Hematopoietic multipotent progenitor cell treated with erythropoietin and hydrocortisone succinate and interleukin-3 and kit ligand, for 15 days (in vitro differentiated cells): ENCODE measurements at places on chromosomes 2 and 18.

DNA sequence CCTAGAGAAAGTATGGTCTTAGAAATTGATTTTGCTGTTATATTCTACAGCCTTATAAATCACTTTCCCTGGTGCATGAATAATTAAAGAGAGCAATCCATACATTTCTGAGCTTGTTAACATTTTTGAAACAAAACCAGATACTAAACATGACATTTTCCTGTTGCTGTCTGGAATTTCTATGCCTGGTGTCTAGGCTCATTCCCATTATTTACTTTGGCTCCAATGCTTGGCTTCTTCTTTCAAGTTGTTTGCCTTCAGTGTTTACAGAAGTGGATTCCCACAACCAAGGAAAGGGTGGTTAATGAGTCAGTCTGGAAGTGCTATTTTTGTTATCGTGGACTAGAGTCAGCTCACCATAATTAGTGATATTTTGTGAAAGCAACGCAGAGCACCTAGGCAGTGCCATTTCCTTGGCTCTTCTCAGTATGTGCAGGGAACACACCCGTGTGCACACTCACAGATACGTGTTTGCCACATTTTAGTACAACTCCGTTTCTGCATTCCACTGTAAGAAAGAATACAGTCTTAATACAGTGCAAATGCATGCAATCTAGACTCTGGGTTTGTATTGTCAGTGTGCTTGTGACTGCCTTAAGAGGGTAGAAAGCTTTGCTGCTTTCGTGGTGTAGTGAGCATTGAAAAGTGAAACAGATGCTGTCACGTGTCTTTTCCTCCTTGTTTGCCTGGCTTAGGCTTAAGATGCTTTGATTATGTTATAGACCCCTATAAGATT is 185.0 kb upstream of the RASGRP3 start:
- no peak for DNase-seq

DNA sequence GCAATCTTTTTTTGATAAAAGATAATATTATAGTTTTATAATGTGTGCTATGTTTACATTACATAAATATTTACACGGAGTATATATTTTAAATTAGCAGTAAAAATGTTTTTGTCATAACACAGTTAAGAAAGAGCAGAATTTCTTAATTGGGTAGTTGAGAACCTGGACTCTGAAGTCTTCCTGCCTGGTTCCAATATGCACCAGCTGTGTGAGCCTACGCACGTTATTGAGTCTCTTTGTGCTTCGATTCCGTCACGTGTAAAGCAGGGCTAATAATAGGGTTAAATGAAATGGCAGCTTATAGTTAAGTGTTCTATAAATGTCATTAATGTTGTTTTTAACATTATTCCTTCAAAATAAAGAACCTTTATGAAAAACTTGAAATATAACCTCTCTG is 1.2 kb upstream of the CCDC88A start:
- DNase-seq = no peak

DNA sequence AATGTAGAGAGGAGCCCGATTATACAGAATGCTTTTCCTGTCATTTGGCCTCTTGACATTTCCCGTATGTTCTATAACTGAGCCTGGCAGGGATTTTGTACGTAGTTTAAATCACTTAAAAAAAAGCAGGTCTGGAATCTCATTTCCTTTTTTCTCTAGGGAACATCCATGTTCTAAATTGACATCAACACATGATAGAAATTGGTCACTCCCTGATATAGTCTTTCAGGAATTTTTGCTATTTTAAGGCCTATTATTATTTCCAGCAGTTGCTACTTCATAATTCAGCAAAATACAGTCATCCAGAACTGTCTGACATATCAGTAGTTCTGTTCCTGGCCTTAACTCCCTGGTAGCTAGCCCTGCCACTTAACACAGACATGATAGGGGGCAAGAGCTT is 565.7 kb upstream of the ZEB2 start:
- no peak for DNase-seq

GRCh38 chr2:152974146-152974545 is 255.7 kb downstream of the ARL6IP6 start:
- DNase-seq = no peak

DNA sequence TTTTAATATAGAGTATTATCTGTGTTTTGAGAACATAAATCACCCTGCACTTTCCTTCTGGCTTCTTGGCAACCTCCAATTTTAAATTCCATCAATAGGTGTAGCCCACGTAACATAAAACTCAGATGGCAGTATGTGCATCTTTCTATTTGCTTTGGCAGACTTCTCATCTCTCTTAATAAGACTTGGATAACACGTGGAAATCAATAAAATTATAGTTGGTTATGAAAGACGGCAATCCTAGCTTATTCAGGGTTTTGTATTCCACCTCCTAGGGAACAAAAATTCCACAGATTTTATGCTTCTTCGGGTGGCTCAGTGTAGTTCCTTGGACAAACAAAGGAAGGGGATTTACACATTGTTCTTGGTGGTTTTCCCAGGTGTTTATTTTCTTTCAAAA is 299.3 kb downstream of the RND3 start:
- no peak for DNase-seq

DNA sequence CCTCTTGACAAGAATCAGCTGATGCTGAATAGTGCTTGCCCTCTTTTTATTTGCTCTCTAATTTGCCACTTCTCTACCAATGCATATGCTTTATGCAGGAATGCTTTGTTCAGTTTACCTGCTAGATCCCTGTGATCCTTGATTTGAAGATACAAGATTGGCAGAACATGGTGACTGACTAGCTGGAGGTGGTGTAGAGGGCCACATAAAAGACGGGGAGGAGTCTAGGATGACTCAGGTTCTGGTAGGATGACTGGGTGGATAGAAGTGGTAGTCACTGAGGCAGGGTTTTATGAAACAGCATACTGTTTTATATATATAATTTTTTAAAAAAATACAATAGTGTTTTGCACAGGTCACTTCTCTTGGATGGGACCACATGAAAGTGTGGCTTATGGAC is 6.3 kb upstream of the ADGRF3 start:
- DNase-seq = peak; percentile 73
